Activated effector memory CD4-positive, alpha-beta T cell treated with anti-CD3 and anti-CD28 coated beads, Interleukin-2, amount 50 U/mL, for 16 hours (primary cell): ENCODE measurements at places on chromosomes 2 and 18.

GRCh38 chr2:117269574-117269973, 544.9 kb upstream of the DDX18 start:
- DNase-seq = no peak

- no peak for DNase-seq
Observed at GRCh38 chr18:37156330-37156942, 327.5 kb downstream of the KIAA1328 start.

- DNase-seq = no peak
Observed at GRCh38 chr2:157931542-157931941, 55.4 kb upstream of the ACVR1 start.

GRCh38 chr2:29082804-29083495, 8.6 kb upstream of the PCARE start:
- no peak for DNase-seq

- DNase-seq = no peak
Observed at GRCh38 chr2:57465067-57465466, 581.5 kb upstream of the VRK2 start.

DNA sequence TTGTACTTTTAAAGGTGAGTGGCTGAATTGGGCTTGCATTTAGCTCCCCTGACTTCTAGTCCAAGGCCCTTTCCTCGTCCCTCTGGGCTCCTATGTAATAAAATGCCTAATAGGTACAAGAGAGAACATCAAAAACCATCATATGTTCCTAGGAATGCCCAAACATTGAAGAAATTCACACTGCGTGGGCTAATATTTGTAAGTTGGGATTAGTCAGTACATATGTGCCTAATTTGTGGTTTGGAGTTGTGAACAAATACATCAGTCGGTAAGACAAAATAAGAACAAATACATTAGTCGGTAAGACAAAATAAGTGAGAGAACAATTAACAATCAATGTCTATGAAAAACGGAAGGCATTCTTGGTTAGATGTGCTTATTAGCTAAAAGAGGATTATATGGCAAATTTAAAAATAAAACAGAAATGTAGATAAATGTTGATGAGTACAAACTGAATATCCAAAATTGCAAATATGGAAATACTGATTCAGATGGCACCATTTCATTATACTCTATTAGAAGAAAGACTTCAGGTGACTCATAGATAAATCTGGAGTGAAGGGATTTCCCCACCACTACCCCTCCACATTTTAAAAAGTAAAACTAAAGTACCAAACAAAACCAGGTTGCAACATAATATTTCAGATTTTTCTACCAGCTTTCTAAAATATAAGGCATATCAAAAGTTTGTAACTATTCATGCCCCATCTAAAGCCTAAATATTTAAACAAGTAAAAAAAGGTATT, 325.4 kb downstream of the ZEB2 start:
- no peak for DNase-seq

DNA sequence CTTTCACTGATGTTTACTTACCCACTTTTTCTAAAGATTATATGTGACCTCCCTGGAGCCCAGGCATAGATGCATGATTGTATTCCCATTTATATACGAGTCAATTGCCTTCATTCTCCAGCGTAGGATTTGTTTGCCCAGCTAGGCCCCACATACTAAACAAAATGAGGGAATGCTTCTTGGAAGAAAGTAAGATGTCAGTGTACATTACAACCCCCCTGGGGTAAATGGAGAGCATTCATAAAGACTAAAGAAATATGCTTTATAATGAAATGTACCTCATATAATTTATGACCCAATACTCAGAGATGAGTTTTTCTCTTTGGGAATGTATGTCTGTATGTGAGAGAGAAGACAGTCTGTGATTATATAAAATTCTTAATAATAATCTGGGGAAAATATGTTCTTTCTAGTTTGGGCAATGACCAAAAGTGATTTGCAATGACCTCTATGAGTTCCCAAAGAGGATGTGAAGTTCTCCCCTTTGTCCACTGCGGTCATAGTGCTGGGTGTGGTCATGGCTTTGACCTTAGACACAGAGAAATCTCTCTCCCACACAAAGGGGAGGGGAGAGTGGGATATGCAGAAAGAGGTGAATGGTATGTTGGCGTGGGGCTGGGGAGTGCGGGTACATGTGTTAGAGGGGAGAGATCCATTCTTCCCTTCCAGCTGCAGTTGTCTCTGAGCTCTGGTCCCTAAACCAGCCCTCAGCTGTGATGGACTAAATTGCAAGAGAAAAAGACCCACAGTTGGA, 175.6 kb downstream of the EN1 start:
- no peak for DNase-seq

DNA sequence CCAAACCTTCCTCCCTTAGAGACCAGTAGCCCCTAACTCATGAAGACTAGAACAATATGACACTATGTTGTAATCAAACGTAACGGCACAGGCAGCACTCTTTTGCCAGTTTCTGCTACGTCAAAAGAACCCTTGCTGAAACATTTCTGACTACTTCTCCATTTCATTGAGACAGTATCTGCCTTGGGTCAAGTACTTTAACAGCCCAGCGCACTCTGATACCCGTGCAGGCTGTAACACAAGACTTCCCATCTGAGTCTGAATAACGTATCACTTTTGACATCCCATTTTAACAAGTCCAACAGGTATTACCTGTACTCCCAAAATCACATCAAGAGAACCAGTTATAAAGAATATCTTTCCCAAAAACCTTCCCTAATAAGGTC, 38.4 kb downstream of the TBC1D8 start:
- DNase-seq = no peak

DNA sequence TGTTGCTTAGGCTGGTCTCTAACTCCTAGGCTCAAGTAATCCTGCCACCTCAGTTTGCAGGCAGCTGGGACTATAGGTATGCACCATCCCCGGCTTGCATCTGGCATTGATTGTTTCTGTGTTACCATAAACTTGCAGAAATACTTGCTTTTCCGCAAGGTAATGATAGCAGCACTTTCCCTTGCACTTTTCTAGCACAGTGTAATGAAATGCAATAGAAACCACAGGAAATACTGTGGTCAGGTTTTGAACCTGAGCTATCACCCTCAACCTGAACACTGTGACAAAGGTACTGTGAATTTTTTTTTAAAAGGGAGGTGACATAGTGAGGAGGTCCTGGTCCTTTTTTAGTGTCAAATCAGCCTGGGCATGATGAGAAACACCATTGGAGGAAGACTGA, 38.3 kb downstream of the DHRS9 start:
- DNase-seq = no peak

- no peak for DNase-seq
Observed at GRCh38 chr18:61607867-61608266, 274.6 kb downstream of the CDH20 start.

DNA sequence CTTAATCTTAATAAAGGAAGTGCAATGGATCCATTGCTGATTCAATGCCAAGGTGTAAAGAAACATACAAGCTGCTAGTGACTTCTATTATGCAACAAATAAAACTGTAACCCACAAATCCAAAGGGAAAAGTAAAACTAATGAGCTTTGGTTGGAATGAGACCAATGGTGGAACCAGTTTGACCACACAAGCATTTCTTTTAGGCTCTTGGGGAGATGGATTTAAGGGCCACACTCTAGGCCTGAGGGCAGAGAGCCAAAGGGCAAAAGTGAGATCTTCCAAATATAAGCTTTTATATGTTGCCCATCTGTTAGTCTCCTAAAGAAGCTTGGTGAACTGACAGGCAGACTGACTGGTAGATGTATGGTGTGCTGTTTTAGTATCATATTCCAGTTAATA, 41.5 kb upstream of the MMADHC start:
- no peak for DNase-seq

DNA sequence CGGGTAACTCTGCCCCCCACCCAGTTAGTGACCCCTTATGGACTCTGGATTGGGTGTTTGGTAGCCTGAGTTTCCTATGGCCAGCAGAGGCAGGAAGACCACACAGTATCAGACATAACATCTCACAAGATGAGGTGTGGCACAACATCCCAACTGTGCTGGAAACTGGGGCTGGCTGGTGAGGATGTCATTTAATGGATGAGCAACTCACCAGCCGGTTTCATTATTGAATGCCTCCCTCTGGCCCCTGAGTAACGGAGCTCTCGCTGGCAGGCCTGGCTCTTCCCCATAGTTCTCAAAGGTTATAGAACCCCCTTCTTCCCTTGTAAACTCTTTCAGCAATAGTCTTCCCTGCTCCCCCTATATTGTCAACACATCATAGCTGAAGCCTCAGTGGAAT, 195.0 kb downstream of the BCL11A start:
- DNase-seq = no peak

DNA sequence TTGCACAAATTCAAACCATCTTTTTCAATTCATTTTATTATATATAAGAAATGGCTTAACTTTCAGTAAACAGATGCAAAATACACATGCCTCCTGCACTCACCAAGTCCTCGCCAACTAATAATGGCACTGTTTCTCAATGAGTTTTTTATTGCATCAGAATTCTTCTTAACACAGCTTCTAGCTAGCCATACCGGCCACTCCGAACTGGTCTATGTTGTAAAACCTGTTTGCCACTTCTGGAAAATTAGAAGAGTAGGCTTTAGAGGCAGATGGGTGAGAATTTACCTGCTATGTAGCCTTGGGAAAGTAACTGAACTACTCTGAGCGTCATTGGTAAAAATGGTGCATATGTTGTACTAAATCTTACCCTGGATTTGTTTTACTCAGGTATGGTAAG, 100.6 kb upstream of the LHCGR start:
- DNase-seq = no peak

DNA sequence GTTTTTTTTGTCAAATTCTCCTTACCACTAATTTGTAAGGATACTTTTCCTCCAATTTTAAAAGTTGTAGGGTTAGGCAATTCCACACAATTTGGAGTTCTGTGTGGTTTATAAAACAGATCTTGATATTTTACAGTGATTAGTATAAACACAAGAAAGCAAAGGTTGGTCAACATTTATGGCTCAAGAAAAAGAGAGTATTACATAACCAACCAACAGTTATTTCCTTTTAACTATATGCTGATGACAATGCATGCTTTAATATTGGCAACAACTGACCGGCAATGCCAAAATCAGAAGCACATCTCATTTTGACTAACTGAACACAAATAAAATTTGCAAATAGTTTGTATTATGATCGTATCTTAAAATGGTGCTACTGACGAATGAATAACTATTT, 137.2 kb downstream of the CDH2 start:
- DNase-seq = no peak

DNA sequence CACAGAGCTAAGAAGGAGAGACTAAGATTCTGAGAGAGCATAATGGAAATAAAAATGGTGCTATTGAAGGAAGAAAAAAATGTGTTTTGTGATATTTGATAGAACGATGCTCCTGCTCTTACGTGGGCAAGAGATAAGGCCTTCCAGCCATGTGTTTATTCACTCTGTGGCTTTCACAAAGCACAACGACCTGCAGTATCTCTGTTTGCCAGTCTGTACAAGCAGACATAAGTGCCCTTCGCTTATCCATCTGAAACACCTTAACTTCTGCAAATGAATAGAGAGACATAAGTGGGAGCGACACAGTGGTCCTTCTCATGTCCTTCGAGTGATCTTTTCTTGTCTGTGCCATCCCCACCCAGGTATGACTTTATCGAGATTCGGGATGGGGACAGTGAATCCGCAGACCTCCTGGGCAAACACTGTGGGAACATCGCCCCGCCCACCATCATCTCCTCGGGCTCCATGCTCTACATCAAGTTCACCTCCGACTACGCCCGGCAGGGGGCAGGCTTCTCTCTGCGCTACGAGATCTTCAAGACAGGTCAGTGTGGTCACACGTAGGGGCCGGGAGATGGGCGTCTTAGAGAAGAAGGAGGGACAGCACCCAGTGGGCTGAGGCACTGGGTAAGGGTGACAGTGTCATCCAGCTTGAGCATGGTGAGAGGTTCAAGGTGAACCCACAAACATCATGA, 33.7 kb downstream of the NRP2 start:
- no peak for DNase-seq

DNA sequence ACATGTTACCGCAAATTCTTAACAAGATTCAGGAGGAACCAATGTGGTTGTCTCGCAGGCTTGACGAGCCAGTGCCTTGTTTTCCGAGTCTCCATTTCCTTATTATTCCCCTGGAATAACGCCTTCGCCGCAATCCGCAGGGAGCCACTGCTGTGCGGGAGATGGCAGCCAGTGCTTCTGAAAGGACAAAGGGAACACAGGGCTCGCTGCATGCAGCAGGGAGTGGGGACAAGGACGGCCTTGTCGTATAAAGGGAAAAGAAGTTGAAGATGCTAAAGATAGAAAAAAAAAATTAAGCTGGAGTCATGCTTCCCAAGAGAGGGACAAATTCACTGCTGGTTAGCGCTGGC, 221.4 kb downstream of the NDUFA10 start:
- no peak for DNase-seq

GRCh38 chr2:232761301-232761907, 15.0 kb downstream of the KCNJ13 start:
- DNase-seq = peak; percentile 67

GRCh38 chr2:230865766-230866755, 1.3 kb downstream of the ITM2C start:
- DNase-seq = peak; percentile 76

GRCh38 chr2:111702119-111702803, 181.7 kb downstream of the ANAPC1 start:
- DNase-seq = peak; percentile 82

GRCh38 chr2:53641290-53641689, 126.3 kb upstream of the CHAC2 start:
- DNase-seq = no peak

GRCh38 chr2:238946318-238947242, 98.7 kb downstream of the TWIST2 start:
- peak; percentile 38 for DNase-seq

DNA sequence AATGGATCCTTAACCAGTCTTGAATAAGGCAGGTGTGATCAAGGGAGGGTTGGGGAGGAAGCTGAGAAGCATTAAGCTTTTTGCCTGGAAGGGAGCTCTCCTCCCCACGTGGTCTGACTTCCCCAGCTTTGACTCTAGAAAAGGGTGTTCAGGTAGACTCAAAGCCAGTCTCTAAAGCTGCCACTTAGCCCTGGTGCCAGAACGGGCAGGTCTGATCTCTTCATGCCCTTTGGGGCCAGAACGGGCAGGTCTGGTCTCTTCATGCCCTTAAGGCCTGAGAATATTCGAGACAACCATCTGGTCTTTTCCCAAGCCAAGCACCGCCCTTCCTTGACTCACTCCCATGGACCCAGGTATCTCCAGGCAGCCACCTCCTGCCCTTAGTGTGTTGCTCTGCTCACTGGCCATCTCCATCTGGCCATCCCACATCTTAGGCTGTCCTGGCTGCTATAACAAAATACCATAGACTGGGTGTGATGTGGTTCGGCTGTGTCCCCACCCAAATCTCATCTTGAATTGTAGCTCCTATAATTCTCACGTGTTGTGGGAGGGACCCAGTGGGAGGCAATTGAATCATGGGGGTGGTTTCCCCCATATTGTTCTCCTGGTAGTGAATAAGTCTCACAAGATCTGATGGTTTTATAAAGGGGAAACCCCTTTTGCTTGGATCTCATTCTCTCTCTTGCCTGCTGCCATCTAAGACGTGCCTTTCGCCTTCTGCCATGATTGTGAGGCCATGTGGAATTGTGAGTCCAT, 59.4 kb downstream of the SNORC start:
- no peak for DNase-seq
